CD8-positive, alpha-beta memory T cell (primary cell): ENCODE measurements at places on chromosomes 6 and 20. TPM values are rescaled to one million over a fixed set of nuclear protein-coding genes. Genes with fewer than 3 reads are reported as not detected.

DNA sequence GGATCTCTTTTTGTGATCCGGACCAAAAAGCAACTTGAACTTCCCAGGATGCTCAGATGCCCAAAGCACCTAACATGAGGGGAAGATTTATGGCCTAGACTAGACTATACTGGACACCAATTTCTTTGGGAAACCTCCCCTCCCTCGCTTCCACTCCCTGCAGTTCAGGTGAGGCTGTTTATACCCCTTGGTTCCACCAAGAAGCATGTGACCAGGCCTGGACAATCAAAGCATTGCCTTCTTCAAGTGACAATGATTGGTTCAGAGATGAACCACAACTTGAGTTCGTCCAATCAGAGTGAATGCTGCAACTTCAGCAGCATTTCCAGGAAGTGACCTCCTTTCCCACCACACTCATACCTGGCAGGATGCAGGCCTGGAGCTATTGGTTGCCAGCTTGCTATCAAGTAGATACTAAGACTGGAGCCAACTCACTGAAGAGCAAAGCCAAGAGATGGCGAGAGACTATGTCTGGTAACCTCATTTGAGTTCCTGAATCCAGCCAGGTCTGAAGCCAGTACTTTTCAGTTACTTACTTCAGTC is 45.6 kb upstream of the SLC9A8 start:
- H3K4me1 ChIP-seq: peaks cover 28% of the 10 kb centered on the region
- no peaks in the 10 kb centered on the region for H3K36me3 ChIP-seq
- H3K4me3 ChIP-seq: no peak overlapping the region
- H3K27ac ChIP-seq: no peak overlapping the region

DNA sequence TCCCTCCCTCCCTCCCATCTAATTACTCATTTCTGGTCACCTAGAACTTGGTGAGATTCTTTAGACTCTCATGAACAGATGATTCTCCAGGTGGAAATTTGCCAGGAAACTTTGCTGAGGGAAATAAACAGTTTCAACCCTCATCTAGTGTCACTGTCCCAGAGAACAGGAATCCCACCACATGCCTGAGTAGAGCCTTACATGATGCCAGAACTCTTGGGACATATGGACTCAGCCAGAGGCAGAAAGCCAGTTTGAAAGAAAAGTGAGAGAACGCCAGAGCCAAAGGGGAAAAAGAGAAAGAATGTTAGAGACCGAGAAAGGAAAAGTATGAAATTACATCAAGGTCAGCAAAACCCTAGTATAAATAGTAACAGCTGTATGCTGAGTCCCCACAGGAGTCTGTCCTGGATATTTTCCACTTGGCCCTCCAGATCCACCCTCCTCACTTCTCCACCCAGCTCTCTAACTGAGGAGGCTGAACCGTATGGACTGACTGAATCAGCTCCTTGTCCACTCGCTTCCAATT is 127.5 kb upstream of the COL21A1 start:
- H3K27me3 ChIP-seq: no peaks in the 10 kb centered on the region
- no peak for DNase-seq
- no peak overlapping the region for H3K4me3 ChIP-seq
- H3K4me1 ChIP-seq: no peaks in the 10 kb centered on the region
- no peak overlapping the region for H3K27ac ChIP-seq

VIP gene
- not detected for total RNA-seq

DNA sequence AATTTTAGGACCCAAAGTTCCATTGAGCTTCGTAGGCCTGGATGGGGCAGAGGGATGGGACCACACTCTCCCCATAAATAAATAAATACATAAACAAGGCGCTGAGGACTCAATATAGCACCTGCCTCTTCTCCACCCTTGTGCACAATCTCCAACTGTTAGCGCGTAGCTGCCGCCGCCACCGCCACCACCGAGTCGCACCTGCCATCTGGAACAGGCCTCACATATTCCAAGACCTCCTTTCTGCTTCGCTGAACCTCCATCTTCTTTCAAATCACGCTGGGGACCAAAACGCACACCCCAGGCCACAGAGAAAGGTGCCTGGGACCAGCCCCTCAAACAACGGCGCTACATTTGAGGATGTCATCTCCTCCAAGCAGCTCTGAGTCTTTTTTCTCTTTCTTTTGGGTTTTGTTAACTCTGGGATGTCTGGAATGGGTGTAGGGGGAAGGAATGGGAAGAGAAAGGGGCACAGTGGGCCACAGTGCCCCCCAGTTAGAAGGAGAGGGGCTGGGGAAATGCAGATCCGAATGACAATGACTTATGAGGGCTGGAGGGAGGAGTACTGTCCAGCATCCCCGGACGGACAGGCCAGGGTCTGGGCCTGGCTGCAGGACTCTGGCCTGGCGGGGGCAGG is 49.7 kb downstream of the NOL4L start:
- peak overlapping the region; percentile 75 for H3K27ac ChIP-seq
- no peaks in the 10 kb centered on the region for H3K27me3 ChIP-seq
- peak; percentile 29 for DNase-seq
- no peaks in the 10 kb centered on the region for H3K36me3 ChIP-seq
- H3K4me1 ChIP-seq: peaks cover 77% of the 10 kb centered on the region
- peak overlapping the region; percentile 54 for H3K4me3 ChIP-seq

- no peaks in the 10 kb centered on the region for H3K36me3 ChIP-seq
- H3K27me3 ChIP-seq: peaks cover 8% of the 10 kb centered on the region
- peaks cover 16% of the 10 kb centered on the region for H3K4me1 ChIP-seq
- no peak overlapping the region for H3K27ac ChIP-seq
Measured at GRCh38 chr6:105985816-105986632, 100.1 kb upstream of the PRDM1 start.

SLPI gene
- not detected for total RNA-seq

- no peaks in the 10 kb centered on the region for H3K36me3 ChIP-seq
- H3K27ac ChIP-seq: no peak overlapping the region
- H3K27me3 ChIP-seq: no peaks in the 10 kb centered on the region
- no peak overlapping the region for H3K4me3 ChIP-seq
- DNase-seq: no peak
Measured at GRCh38 chr6:104418839-104419238, 440.9 kb downstream of the HACE1 start.

- no peaks in the 10 kb centered on the region for H3K4me1 ChIP-seq
- no peak overlapping the region for H3K27ac ChIP-seq
- H3K4me3 ChIP-seq: no peak overlapping the region
- H3K36me3 ChIP-seq: no peaks in the 10 kb centered on the region
Measured at GRCh38 chr20:59580991-59581401, 23.3 kb upstream of the PHACTR3 start.

DNA sequence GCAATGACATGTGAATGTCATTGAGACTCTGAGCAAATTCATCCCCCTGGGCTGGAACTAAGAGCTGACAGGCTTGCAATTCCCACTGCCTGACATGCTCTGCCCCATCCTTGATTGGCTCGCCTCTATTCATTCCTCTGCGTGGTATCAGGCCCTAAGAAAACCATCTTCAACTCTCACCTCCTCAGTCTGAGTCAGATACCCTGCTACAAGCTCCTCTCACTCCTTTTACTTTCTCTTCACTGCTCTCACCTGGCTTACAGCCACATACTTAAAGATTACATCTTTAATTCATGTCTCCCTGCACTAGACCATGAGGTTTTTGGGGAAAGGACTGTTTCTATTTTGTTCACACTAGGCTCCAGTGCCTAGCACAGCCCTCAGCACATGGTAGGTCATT is 131.6 kb downstream of the KIF6 start:
- no peak overlapping the region for H3K27ac ChIP-seq
- no peaks in the 10 kb centered on the region for H3K27me3 ChIP-seq
- H3K36me3 ChIP-seq: no peaks in the 10 kb centered on the region
- H3K4me1 ChIP-seq: no peaks in the 10 kb centered on the region
- no peak overlapping the region for H3K4me3 ChIP-seq

BMP5 gene
- total RNA-seq: not detected

DNA sequence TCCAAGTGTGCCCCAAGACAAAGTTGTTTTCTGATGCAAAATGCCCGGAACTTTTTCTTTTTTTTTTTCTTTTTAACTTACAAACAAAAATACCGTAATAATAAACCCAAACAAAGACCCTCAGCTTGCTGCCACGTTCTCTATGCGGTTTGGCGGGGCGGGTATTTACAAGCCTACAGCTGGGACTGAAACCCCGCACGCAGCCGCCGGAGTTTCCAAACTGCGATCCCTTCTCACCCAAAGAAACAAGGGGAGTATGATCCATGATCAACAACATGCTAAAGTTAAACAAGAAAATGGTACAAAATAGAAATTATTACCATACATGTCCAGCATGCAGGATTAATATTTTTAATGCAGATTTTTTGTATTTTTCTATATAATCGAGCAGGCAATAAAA is 2.1 kb downstream of the MAFB start:
- peaks cover 24% of the 10 kb centered on the region for H3K27me3 ChIP-seq
- H3K4me3 ChIP-seq: no peak overlapping the region
- no peaks in the 10 kb centered on the region for H3K4me1 ChIP-seq
- no peak overlapping the region for H3K27ac ChIP-seq
- no peaks in the 10 kb centered on the region for H3K36me3 ChIP-seq

TNFRSF6B gene
- not detected for total RNA-seq

- no peak for DNase-seq
- no peaks in the 10 kb centered on the region for H3K36me3 ChIP-seq
- H3K4me3 ChIP-seq: no peak overlapping the region
- H3K4me1 ChIP-seq: no peaks in the 10 kb centered on the region
- no peak overlapping the region for H3K27ac ChIP-seq
Measured at GRCh38 chr6:72657407-72658197, 35.7 kb downstream of the KCNQ5 start.

DCDC2 gene
- total RNA-seq: not detected

DNA sequence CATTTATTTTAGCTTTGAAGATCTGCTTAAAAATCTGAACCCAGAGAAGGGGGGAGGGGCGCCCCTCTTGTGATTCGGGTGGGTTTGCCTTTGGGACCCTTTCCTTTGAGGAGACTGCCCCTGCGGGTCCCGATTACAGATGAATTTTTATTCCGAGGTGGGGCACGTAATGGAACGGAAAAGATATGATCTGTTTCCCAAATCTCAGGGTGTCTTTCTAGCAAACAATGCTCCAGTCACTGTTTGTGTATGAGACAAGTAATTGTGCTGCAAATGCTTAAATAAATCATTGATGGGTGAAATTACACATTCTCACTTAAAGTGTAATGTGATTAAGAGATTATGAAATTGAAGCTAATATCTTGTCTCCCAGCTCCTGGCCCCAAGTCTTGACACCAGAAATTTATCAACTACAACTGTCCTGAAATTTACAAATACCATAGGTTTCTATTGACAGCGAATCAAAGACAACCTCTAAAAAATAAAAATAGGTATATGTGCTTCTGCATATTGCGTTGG is 30.7 kb downstream of the TFAP2A start:
- DNase-seq: no peak
- no peak overlapping the region for H3K4me3 ChIP-seq
- no peak overlapping the region for H3K27ac ChIP-seq
- no peaks in the 10 kb centered on the region for H3K4me1 ChIP-seq

RPS6KA2 gene
- total RNA-seq: 4.7 TPM

- no peak overlapping the region for H3K4me3 ChIP-seq
- H3K4me1 ChIP-seq: no peaks in the 10 kb centered on the region
- no peaks in the 10 kb centered on the region for H3K27me3 ChIP-seq
- no peak for DNase-seq
- H3K27ac ChIP-seq: no peak overlapping the region
Measured at GRCh38 chr6:39665861-39666260, 59.3 kb downstream of the KIF6 start.

- no peak overlapping the region for H3K4me3 ChIP-seq
- no peaks in the 10 kb centered on the region for H3K4me1 ChIP-seq
- H3K27me3 ChIP-seq: no peaks in the 10 kb centered on the region
- no peak for DNase-seq
Measured at GRCh38 chr20:50244352-50245149, 53.9 kb downstream of the CEBPB start.

NKX2-2 gene
- total RNA-seq: not detected

DNA sequence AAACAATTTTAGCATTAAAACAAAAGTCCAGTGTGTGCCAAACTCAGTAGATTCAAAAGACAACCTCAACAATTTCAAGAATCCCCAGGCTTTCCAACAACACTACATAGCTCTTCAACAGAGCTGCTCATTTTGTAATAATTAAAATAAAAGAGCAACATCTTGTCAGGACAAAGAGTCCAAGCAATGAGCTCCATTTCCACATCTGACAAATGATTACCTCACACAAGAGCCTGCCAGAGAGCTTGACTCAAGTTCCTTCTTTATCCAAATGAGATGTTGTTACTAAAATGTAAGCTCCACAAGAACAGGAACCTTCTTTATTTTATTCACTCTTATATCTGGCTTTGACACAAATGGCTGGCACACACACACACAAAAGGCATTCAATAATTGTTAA is 449.8 kb downstream of the HACE1 start:
- H3K27me3 ChIP-seq: no peaks in the 10 kb centered on the region
- H3K4me1 ChIP-seq: no peaks in the 10 kb centered on the region
- H3K27ac ChIP-seq: no peak overlapping the region
- no peak for DNase-seq

METTL24 gene
- not detected for total RNA-seq

VSX1 gene
- total RNA-seq: not detected

DNA sequence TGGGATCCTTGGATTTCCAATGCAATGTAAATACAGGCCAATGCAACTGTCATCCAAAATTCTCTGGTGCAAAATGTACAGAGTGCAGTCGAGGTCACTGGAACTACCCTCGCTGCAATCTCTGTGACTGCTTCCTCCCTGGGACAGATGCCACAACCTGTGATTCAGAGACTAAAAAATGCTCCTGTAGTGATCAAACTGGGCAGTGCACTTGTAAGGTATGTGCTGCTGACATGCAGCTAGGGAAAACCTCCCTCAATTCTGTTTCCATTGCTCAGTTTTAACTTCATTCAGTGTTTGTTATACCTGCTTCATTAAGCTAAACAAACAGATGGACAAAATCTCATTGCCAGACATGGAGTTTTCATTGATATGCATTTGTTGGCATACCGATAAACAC is 397.1 kb downstream of the ARHGAP18 start:
- no peaks in the 10 kb centered on the region for H3K36me3 ChIP-seq
- no peak for DNase-seq
- no peaks in the 10 kb centered on the region for H3K27me3 ChIP-seq
- no peaks in the 10 kb centered on the region for H3K4me1 ChIP-seq
- H3K27ac ChIP-seq: no peak overlapping the region

- H3K27me3 ChIP-seq: no peaks in the 10 kb centered on the region
- H3K4me1 ChIP-seq: no peaks in the 10 kb centered on the region
- H3K27ac ChIP-seq: no peak overlapping the region
Measured at GRCh38 chr6:138264372-138264880, 46.1 kb upstream of the PBOV1 start.

GRCh38 chr6:1468126-1468525 is 78.8 kb downstream of the FOXF2 start:
- no peaks in the 10 kb centered on the region for H3K4me1 ChIP-seq
- no peak overlapping the region for H3K27ac ChIP-seq
- no peak overlapping the region for H3K4me3 ChIP-seq
- peaks cover 3% of the 10 kb centered on the region for H3K27me3 ChIP-seq

DNA sequence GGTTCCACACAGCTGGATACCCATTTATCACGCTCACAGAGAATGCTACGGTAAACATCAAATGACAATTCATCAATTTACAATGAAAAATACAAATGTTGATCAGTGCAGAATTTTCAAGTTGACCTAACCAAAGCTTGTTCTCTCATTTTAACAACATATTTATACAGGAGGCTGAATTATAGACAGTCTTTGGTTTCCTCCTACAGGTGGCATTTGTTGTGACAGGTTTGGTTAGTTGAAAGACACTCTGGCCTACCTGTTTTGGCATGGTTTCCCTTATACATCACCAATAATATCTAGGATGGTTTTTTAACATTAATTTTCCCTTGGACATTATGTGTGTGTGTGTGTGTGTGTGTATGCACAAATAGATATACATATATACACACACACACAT is 642.5 kb upstream of the MMS22L start:
- no peak overlapping the region for H3K27ac ChIP-seq
- H3K36me3 ChIP-seq: no peaks in the 10 kb centered on the region
- DNase-seq: no peak
- no peak overlapping the region for H3K4me3 ChIP-seq
